ENCODE measurements at places on chromosomes 5 and 9.

GRCh38 chr5:757346-757930 lies 27.1 kb downstream of the ZDHHC11B start:
- DNase-seq, result no peak

DNA sequence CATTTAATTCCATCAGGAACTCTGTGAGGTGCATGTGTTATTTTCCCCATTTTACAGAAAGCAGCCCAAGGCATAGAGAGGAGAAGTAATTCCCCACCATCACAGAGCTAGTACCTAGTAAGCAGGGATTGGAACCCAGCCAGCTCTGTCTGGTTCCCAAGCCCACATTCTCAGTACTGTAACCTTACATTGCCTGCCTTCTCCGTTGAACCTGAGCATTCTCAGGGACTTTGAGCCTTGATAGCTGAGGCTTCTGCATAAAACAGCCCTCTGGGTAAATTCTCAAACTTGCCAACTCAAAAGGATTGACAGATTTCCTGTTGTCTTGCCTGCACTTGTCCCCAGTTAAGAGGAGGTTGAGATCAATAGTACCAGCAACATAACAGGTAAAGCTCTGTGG lies 9.2 kb upstream of the GLE1 start:
- DNase-seq, result no peak

DNA sequence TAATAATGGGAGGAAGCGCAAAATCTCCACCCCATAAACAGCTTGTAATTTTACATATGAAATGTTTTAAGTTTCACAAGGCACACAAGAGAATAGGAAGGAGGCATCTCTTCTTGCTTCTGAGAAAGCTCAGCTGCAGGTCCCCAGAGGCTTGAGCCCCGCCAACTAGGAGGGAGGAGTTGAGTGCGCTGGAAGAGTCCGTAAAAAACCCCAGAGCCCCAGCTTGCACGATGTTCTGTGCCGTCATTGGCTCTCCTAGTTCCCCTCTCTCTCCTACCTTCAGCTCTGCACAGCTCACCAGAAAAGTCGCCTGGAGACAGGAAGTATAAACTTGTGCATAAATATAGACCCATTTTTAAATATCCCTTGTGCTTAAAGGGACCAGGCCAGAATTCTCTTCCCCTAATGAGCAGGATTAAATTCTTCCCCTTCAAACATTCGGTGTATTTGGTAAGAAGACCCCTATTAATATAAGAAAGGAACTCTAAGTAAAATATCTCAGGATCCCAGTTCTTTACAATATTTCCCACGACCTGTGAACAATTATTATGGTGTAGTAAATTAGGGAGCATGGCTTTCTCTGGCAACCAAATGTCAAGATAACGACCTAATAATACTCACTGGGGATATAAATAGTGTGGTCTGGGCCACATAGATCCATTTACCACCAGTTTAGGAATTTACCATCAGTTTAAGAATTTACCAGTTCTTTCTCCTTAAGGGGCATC lies 13.7 kb downstream of the GLRX start:
- peak; percentile 90 for DNase-seq

DNA sequence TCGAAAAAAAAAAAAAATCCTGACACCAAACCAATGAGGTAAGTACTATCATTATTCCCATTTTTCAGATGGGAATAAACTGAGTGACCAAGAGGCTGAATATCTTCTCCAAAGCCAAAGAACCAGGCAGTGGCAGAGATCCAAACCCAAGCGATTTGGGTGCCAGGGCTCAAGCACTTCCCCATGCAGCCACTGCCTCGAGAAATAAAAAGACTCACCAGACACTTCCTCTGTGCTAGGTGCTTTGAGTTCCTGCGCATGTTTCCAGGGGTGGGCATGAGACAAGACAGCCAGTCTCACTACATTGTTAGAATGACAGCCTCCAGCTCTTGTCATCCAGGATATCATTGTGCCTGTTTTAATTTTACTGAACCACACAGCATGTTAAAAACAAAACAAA lies 2.3 kb upstream of the RPL26L1 start:
- DNase-seq, result no peak

GRCh38 chr9:116149844-116150243 lies 3.7 kb upstream of the PAPPA start:
- DNase-seq, result no peak

DNA sequence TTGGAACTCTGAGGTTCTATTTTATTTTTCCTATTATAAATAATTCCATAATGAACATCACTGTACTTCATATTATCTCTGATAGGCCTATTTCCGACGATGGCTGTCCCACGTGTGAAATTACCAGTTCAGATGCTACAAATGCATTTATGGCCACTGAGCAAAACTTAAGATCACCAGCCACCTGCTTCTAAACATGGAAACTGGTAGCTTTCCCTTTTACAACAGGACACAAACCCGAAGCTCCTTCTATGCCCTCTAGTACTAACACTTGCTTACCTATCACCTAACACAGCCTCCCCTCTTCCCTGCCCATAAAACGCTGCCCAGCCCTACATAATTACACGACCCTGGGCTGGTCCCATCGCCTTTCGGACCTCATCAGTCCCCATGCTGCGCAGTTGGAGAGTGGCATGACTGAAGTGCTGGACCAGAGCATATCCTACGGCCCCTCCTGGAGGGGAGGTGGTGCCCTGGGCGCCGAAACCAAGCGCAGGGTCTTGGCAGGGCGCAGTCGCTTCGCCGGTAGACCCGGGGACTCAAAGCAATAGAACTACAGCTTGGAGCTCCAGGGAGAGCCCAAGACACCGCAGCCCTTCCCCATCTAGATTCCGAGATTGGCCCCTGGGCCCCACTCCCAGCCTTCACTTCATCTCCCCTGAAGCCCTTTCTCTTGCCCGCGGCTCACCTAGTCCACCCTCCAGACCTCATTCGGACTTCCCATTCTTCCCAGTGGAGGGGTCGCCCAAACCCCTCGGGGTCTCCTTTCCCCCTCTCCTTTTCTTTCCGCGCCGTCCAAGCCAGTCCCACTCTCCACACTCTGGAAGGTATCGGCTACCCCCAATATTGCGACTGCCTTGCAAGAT lies 1.0 kb upstream of the SAP30L start:
- DNase-seq, result peak; percentile 12
